ENCODE measurements at places on chromosomes 3 and 15. TPM values are rescaled to one million over a fixed set of nuclear protein-coding genes. Genes with fewer than 3 reads are reported as not detected.

ITIH4 gene
- 32.6 TPM for total RNA-seq

DNA sequence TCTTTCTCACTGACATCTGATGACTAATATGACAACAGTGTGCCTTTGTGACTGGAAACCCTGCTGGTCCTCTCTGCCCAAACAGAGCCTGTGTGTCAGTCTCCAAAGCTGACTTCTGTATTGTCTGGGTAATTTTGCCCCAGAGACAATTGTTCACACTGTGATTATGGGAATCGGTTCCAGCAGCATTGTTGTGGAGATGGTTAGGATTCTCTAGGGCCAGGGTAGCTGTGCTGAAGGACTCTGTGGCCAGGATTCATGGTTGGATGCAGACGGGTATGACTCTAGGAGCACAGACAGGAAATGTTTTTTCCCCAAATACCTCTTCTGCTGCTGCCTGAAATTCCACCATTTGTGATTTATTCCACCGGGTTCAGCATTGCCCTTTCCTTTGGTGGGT lies 57.5 kb upstream of the ITGA11 start:
- H3K36me3 ChIP-seq, result no peaks in the 10 kb centered on the region
- no peak overlapping the region for H3K27ac ChIP-seq
- no peak overlapping the region for H3K4me3 ChIP-seq
- H3K4me1 ChIP-seq, result peaks cover 2% of the 10 kb centered on the region
- no peak for DNase-seq
- H3K27me3 ChIP-seq, result peaks cover 28% of the 10 kb centered on the region

MRPS22 gene
- total RNA-seq, result 37.2 TPM

ZNF621 gene
- total RNA-seq, result 29.8 TPM

FETUB gene
- not detected for total RNA-seq

DNA sequence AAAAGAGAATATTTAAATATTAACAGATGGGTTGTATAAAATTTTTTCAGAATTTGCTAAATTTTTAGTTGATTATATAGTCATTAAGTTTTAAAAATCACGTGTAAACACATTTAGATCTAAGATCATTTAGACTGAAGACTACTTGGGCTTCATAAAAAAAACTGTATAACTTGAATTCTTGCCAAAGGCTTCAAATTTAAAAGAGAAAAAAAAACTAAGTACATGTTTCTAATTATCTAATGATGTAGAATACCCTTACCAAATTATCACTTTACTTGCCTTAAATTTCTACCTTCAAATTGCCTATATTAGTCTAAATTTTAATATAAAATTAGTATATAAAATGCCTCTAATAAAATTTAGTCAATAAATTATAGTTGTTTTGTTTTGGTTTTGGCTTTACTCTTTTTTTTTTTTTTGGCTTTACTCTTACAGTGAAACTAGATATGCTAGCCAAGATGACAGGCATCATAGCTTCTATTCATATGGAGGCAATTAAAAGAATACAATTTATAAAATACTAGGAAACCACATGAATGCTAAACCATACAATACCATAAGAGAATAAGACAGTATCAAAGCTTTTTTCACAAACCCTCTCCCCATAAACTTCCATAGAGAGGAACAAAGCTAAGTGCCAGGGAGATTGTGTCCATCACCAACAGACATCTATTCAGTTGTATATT lies 183.1 kb upstream of the KCNMB2 start:
- DNase-seq, result no peak
- H3K4me1 ChIP-seq, result no peaks in the 10 kb centered on the region
- H3K27me3 ChIP-seq, result no peaks in the 10 kb centered on the region

DAPK2 gene
- 1.3 TPM for total RNA-seq

DNA sequence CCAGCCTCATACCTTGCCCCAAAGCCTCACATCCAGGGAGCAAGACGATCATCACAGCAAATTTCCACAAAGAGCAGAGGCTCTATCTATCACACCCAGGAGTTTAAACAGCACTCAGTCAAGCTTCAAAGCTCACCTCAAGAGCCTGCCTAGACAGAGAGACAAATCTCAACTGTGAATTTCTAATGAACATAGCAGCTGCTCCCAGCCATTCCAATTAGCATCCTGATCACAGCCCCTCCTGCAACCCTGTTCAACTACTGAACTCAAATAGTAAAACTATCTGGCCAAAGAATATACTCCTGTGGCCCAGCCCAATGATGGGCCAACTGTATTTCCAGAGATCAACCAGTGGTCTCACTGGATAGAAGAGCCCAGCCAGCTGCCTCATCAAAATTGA lies 269.8 kb downstream of the CTNNB1 start:
- H3K27ac ChIP-seq, result no peak overlapping the region
- peaks cover 41% of the 10 kb centered on the region for H3K36me3 ChIP-seq
- no peak overlapping the region for H3K4me3 ChIP-seq
- no peaks in the 10 kb centered on the region for H3K27me3 ChIP-seq
- no peaks in the 10 kb centered on the region for H3K4me1 ChIP-seq

- H3K4me3 ChIP-seq, result no peak overlapping the region
- no peaks in the 10 kb centered on the region for H3K36me3 ChIP-seq
- no peak overlapping the region for H3K27ac ChIP-seq
These were observed 44.9 kb upstream of the LRRFIP2 start for GRCh38 chr3:37219266-37219665.
